CD4-positive, alpha-beta T cell treated with Interleukin-17A for 4 hours (primary cell): ENCODE measurements at places on chromosomes 13 and 19.

DNA sequence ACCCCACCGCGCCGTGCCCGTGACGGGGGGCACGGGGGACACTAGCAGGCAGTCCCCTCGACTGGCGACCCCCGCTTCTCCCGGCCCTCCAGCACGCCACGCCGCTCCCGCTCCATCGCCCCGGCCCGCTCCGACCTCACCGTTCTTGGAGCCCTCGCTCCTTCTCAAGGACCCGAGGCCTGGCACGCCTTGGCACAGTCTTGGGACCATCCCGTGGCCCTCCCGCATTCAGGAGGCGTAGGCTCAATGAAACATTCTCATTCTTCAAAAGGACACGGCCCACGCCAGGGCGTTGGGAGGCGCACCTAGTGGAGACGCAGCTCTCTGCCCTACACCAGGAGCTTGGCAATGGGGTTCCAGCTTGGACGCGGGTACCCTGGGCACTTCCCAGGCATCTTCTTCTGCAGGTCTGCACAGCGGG, 473 bp upstream of the CERS1 start:
- no peak for DNase-seq

DNA sequence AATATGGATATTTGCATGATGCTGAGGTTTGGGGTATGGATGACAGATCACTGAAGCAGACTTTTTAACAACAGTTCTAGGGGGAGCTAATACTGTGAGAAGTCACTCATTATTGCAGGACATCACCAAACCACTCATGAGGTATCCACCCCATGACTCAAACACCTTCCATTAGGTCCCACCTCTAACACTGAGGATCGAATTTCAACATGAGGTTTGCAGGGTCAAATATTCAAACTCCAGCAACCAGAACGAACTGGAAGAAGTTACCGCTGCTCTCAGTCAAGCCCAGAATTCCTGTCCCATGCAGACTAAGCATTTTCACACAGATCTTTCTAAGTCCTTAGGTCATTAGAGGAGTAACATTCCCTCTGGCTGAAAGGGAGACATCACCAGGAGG, 758.9 kb downstream of the UQCRFS1 start:
- no peak for DNase-seq

GRCh38 chr13:97387485-97387839, 46.5 kb upstream of the RAP2A start:
- no peak for DNase-seq

- no peak for DNase-seq
Observed at GRCh38 chr13:41182231-41182630, 12.1 kb downstream of the KBTBD7 start.

GRCh38 chr19:38941979-38942378, 11.2 kb downstream of the MRPS12 start:
- no peak for DNase-seq
